ENCODE measurements at places on chromosomes 4 and X. TPM values are rescaled to one million over a fixed set of nuclear protein-coding genes. Genes with fewer than 3 reads are reported as not detected.

Gene TLR3
- total RNA-seq: 1.5 TPM

Gene IL2RG
- total RNA-seq: 228 TPM

Gene WFS1
- 2.8 TPM for total RNA-seq

Gene PITX2
- not detected for total RNA-seq

Gene DKK2
- total RNA-seq: not detected

Gene PHEX
- 0.15 TPM for total RNA-seq

Gene F8A2
- not detected for total RNA-seq

Gene FMR1
- 76.8 TPM for total RNA-seq

Gene NSUN7
- total RNA-seq: not detected

Gene GAGE12J
- not detected for total RNA-seq

Gene ETDC
- total RNA-seq: not detected

Gene VGLL1
- not detected for total RNA-seq

Data from naive thymus-derived CD4-positive, alpha-beta T cell (primary cell).